NCI-H1105 (cell line): ENCODE measurements at places on chromosomes 1 and 21.

- no peak for DNase-seq
Measured at GRCh38 chr1:983798-984475, 2.0 kb upstream of the PERM1 start.

- DNase-seq = no peak
Measured at GRCh38 chr1:33393524-33393923, 37.4 kb downstream of the PHC2 start.

GRCh38 chr1:165527251-165528007 is 16.4 kb upstream of the LRRC52 start:
- DNase-seq = no peak

GRCh38 chr1:19625291-19625937 is 18.7 kb upstream of the NBL1 start:
- DNase-seq = no peak

GRCh38 chr1:201450721-201451291 is 18.2 kb downstream of the PHLDA3 start:
- DNase-seq = no peak

DNA sequence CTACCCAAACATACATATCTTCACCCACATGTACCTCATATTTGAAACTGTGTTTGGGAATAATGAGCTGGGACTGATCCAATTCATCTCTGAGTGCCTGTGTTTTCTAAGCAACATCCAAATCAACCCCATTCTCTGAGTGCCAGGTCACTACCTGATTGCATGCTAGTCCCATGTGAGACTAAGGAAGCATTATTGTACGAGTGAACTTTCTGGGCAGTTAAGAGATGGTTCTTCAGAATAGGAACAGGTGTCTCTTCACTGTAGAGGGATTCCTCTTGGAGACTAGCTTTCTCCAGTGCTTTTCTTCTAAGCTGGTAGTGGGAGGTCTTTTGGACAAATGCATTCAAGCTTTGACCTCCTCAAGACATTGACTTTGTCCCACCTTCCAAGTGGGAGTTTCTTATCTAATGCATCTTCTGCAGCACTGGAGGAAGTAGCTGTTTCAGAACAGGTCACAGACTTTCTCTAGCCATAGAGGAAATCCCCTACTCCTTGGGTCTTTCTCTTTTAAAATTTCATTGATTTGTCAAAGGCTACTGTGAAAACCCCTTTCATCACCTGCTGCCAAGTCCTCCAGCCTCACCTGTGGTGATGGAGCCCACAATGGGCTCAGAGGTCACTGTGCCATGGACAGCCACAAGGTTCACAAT is 172.0 kb upstream of the KIAA0040 start:
- no peak for DNase-seq

GRCh38 chr1:44682883-44683265 is 8.4 kb downstream of the ARMH1 start:
- no peak for DNase-seq

GRCh38 chr1:19229229-19229628 is 19.2 kb upstream of the UBR4 start:
- no peak for DNase-seq

- no peak for DNase-seq
Measured at GRCh38 chr1:50923564-50923963, 36.5 kb downstream of the FAF1 start.

DNA sequence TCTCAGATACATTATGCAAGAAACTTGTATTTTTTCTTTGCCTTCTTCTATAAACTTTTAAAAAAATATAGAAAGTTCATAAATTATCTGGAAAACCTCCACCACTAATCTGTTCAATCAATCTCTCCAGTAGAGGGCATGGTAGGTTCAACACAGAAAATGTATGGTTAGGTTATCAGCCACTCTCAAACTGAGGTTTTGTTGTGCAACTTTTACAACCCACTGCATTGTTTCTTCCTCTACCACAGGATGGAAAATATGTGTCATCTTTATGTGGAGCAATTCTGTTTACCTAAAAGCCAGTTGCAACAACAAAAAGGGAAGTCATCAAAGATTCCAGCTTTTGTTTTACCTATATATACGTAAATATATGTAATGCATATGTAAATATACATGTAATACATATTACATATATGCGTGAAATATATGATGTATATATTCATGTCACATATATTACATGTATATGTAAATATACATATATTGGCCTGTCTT is 3.0 kb upstream of the RGS2 start:
- DNase-seq = no peak

DNA sequence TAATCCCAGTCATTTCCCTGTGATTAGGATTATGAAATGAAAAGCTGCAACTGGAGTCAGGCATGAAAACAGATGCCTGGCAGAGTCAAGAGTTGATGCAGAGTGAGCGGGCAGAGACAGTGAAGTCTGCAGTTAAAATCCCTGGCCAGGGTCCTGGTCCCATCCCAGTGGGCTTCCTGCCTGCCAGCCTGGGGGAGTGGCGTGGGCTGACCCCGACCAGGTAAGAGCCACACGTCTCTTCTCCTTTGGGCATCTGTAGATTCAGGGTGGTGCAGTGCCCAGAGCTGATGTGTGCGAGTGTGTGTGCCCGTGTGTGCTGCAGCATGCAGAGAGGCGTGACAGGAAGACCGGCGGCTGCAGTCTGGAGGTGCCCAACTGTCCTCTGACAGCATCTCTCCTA is 6.2 kb upstream of the KIAA1614 start:
- no peak for DNase-seq

- no peak for DNase-seq
Measured at GRCh38 chr1:14183329-14183728, 415.2 kb upstream of the KAZN start.

GRCh38 chr1:26724926-26725325 is 29.1 kb downstream of the ARID1A start:
- DNase-seq = no peak

- no peak for DNase-seq
Measured at GRCh38 chr1:208985231-208985630, 598.3 kb upstream of the CAMK1G start.

- DNase-seq = no peak
Measured at GRCh38 chr1:245872475-245872874, 634.6 kb downstream of the SMYD3 start.

- no peak for DNase-seq
Measured at GRCh38 chr21:31938330-31939301, 65.8 kb downstream of the HUNK start.

- no peak for DNase-seq
Measured at GRCh38 chr1:245576323-245576722, 421.5 kb downstream of the KIF26B start.

DNA sequence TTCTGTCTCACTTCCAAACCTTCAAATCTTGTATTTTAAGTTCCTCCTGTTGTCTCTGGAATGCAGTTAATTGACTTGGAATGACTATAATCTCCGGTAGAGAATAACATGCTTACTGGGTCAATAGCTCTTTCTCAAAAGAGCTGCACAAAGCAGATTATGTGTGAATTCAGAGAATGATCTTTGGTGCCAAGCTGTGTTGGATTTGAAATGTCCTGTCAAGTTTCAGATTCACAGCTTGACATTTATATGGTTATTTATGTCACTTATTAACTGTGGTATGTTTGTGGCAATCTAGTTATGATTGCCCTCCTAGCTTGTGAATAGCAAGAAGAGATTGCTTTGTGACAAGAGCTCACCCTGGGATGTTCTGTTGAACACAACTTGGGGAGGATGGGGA is 128.3 kb upstream of the KCNE2 start:
- DNase-seq = no peak
